ENCODE measurements at places on chromosomes 11 and 22. TPM values are rescaled to one million over a fixed set of nuclear protein-coding genes. Genes with fewer than 3 reads are reported as not detected.

DNA sequence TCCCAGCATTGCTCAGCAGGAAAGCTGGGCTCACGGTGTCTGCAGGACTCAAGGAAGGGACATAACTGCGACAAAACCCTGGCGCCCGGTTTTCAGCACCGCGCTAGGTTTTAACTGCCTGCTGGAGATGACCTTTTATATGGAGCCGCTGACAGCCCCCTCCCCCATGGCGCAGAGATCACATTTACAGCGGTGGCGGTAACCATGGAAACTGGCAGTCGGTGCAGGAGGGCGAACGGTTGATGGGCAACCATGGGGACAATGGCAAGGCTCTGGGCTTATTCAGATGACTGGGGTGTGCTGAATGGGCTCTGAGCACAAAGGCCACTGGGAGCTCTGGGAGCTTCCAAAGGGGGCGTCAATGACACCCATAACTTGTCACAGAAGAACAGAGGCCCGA is 37.2 kb downstream of the CELSR1 start:
- H3K4me3 ChIP-seq: no peak overlapping the region
- peak; percentile 91 for DNase-seq
- H3K27ac ChIP-seq: no peak overlapping the region
- H3K4me1 ChIP-seq: no peaks in the 10 kb centered on the region

DNA sequence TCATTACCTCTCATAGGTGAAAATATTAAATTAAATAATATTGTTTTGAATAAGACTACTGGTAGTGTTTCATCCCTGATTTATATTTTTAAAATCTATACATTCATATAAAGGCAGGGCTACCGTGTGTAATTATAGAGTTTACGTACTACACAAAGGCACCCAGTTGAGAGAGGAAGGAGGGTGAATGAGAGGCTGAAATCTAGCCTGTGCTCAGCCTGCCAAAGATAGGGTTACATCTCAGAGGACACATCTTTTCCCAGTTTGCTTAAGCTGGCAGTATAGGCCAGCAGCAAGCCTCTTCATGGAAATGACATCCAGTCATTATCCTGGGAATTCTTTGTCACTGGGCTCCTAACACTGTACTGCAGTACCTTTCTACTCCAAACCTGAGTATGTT is 7.5 kb upstream of the B3GNT6 start:
- H3K27ac ChIP-seq: no peak overlapping the region
- no peak for DNase-seq
- no peaks in the 10 kb centered on the region for H3K36me3 ChIP-seq

- no peak for DNase-seq
- H3K4me3 ChIP-seq: no peak overlapping the region
- no peaks in the 10 kb centered on the region for H3K36me3 ChIP-seq
- H3K27me3 ChIP-seq: no peaks in the 10 kb centered on the region
- no peaks in the 10 kb centered on the region for H3K4me1 ChIP-seq
Measured at GRCh38 chr22:41752011-41752970, 48.2 kb upstream of the CCDC134 start.

P2RY2 gene
- 9.7 TPM for total RNA-seq

GRCh38 chr11:117863383-117863782 is 13.1 kb downstream of the FXYD6 start:
- no peaks in the 10 kb centered on the region for H3K4me1 ChIP-seq
- no peaks in the 10 kb centered on the region for H3K36me3 ChIP-seq
- no peak overlapping the region for H3K4me3 ChIP-seq
- H3K27ac ChIP-seq: no peak overlapping the region
- no peaks in the 10 kb centered on the region for H3K27me3 ChIP-seq

GSTT2B gene
- 10.8 TPM for total RNA-seq

ACTN3 gene
- 0.16 TPM for total RNA-seq

GRCh38 chr22:38083931-38084631 is at the start of gene SLC16A8:
Gene SLC16A8 (minus strand): TSS chr22:38084184. CDS start chr22:38082873, 1,311 bp downstream.
- H3K27me3 ChIP-seq: peaks cover 3% of the 10 kb centered on the region
- no peak within 1 kb of the TSS for H3K4me3 ChIP-seq
- H3K36me3 ChIP-seq: no peaks in the 10 kb centered on the region
- H3K4me1 ChIP-seq: no peaks in the 10 kb centered on the region

GRCh38 chr11:87803748-87804147 is 371.5 kb downstream of the RAB38 start:
- no peaks in the 10 kb centered on the region for H3K27me3 ChIP-seq
- no peaks in the 10 kb centered on the region for H3K36me3 ChIP-seq
- DNase-seq: no peak
- no peaks in the 10 kb centered on the region for H3K4me1 ChIP-seq
- H3K27ac ChIP-seq: no peak overlapping the region

- no peak overlapping the region for H3K27ac ChIP-seq
- peaks cover 16% of the 10 kb centered on the region for H3K4me1 ChIP-seq
- peaks cover 33% of the 10 kb centered on the region for H3K36me3 ChIP-seq
- DNase-seq: no peak
Measured at GRCh38 chr11:68266121-68266891, 5.5 kb downstream of the C11orf24 start.

Measured in kidney (tissue), 22 donors.